Stomach (tissue), 19 donors: ENCODE measurements at places on chromosomes 1 and 21.

DNA sequence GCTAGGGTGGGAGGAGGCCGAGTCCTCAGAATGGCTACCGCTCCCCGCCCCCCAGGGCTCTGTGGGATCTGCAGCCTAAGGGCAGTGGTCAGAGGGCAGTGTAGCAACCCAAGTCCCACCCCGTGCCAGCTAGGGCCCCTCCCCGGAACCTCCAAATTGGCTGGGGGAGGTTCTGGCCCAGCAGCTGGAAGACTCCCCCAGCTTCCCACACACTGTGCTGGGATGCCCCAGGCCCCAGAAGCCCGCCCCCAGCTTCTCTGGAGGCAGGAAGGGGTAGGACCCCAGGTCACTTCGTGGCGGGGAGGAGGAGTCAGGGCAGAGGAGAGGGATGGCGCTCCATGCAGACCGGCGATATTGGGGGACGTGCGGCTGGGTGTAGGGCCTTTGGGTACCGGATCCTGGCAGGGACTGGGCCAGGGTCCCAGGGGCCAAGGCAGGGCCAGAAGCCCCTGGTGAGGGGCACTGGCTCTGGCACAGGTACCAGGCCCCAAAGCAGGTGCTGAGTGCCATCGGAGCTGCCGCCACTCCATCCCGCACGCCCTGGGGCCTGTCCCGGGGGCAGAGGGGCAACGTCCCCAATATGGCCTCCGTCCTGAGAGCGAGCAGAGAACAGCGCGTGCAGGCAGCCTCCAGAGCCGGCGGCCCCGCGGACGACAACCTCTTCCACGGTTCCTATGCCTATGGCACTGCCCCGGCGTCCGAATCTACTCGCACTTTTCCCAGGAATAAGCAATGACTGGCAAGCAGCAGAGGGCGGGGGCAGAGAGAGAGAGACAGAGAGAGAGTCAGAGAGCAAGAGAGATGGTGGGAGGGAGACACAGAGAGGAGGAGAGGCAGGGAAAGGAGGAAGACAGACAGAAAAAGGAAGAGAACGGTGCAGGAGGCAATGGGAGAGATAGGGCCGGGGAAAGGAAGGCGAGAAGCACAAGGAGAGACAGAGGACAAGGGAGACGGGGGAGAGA lies 65.7 kb downstream of the RAP1GAP start:
- H3K36me3 ChIP-seq = peaks cover 25% of the 10 kb centered on the region
- no peaks in the 10 kb centered on the region for H3K4me1 ChIP-seq
- DNase-seq = no peak
- no peak overlapping the region for H3K27ac ChIP-seq

DNA sequence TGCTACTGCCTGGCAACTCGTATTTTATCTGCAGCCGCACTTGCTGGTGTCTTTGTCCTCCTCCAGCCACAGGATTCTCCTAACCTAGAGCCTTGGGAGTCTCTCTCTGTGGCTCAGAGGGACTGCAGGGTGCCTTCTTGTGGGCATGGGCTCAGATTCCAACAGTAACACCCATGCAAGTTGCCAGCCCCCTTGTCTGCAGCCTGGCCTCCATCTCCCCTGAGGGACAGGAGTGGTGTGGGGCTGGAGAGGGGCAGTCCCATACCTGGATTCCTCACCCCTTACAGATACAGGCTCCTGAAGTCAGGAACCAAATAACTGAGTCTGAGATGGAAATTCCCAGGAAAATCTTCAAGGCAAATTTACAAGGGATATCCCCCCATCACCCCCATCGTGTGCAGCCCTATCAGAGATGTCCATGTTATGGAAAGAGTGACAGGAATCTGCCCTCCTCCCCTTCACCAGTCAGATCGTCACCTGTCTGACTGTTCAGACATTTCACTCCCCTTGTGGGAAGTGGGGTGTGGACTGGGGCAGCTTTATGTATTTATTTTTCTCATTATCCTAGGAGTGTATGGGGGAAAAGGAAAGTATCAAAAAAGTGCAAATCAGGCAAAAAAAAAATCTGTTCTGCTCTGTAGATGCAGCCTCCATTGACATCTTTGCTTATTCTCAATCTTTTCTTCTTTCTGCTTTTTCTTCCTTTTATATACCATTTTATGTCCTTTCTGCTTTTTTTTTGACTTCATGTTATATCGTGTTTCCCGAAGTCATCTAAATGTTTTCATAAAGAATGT lies 70.8 kb downstream of the MAN1C1 start:
- peak overlapping the region; percentile 77 for H3K27ac ChIP-seq
- H3K27me3 ChIP-seq = no peaks in the 10 kb centered on the region
- H3K4me3 ChIP-seq = no peak overlapping the region
- H3K36me3 ChIP-seq = no peaks in the 10 kb centered on the region
- H3K4me1 ChIP-seq = peaks cover 30% of the 10 kb centered on the region
- DNase-seq = no peak

- H3K36me3 ChIP-seq = peaks cover 49% of the 10 kb centered on the region
- peaks cover 79% of the 10 kb centered on the region for H3K4me1 ChIP-seq
- no peak overlapping the region for H3K4me3 ChIP-seq
- no peaks in the 10 kb centered on the region for H3K27me3 ChIP-seq
Observed at GRCh38 chr1:27418326-27419185, 26.1 kb downstream of the GPR3 start.

GRCh38 chr1:72186733-72187307 lies 95.5 kb downstream of the NEGR1 start:
- no peak overlapping the region for H3K4me3 ChIP-seq
- no peak for DNase-seq
- H3K36me3 ChIP-seq = no peaks in the 10 kb centered on the region
- H3K27me3 ChIP-seq = no peaks in the 10 kb centered on the region

GRCh38 chr1:109521002-109521951 lies 11.8 kb upstream of the AMIGO1 start:
- H3K36me3 ChIP-seq = no peaks in the 10 kb centered on the region
- no peak overlapping the region for H3K4me3 ChIP-seq
- H3K27me3 ChIP-seq = no peaks in the 10 kb centered on the region
- DNase-seq = peak; percentile 44
- H3K27ac ChIP-seq = no peak overlapping the region
- H3K4me1 ChIP-seq = no peaks in the 10 kb centered on the region

- no peaks in the 10 kb centered on the region for H3K4me1 ChIP-seq
- H3K4me3 ChIP-seq = no peak overlapping the region
- H3K36me3 ChIP-seq = no peaks in the 10 kb centered on the region
Observed at GRCh38 chr1:43221797-43222196, 48.0 kb upstream of the TMEM125 start.

- H3K27me3 ChIP-seq = no peaks in the 10 kb centered on the region
- no peaks in the 10 kb centered on the region for H3K4me1 ChIP-seq
- no peak for DNase-seq
Observed at GRCh38 chr1:24955161-24955560, 25.1 kb upstream of the RUNX3 start.

- H3K4me1 ChIP-seq = no peaks in the 10 kb centered on the region
- H3K4me3 ChIP-seq = no peak overlapping the region
- H3K36me3 ChIP-seq = peaks cover 8% of the 10 kb centered on the region
- no peak for DNase-seq
Observed at GRCh38 chr1:205985330-205986005, 17.7 kb downstream of the RAB7B start.

DNA sequence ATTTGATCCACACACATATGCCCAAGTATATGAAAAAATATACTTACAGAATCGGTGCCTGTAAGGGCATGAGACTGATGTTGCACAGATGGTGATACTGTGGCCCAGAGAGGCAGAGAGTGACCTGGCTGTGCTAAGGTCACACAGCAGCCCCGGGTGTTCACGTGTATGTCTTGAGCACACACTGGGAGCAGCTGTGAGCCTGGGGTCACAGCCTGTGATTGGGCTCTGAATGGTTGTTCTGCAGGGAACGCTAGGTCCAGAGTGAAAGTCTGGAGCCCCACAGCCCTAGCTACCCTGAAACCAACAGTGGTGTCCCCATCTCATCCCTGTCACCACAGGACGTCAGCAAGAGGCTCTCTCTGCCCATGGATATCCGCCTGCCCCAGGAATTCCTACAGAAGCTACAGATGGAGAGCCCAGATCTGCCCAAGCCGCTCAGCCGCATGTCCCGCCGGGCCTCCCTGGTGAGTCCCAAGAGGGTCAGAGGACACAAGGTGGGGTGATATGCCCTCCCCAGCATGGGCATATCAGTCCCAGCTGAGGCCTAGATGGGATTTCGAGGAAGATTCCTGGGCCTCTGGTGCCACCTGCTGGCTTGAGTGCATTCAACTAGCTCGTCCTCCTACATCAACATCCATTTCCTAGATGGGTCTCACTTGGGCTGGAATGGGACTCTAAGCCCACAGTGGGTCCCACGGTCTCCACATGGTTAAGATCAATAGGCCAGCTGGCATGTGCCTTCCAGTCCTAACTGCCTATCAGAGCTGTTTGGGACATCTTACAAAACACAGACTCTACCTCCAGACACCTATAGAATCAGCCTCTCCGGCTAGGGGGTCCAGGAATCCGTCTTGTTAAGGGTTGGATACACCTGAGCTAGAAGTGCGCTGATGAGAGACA lies 19.7 kb downstream of the CDK18 start:
- no peak overlapping the region for H3K4me3 ChIP-seq
- peaks cover 14% of the 10 kb centered on the region for H3K36me3 ChIP-seq
- DNase-seq = peak; percentile 80
- H3K27ac ChIP-seq = no peak overlapping the region

DNA sequence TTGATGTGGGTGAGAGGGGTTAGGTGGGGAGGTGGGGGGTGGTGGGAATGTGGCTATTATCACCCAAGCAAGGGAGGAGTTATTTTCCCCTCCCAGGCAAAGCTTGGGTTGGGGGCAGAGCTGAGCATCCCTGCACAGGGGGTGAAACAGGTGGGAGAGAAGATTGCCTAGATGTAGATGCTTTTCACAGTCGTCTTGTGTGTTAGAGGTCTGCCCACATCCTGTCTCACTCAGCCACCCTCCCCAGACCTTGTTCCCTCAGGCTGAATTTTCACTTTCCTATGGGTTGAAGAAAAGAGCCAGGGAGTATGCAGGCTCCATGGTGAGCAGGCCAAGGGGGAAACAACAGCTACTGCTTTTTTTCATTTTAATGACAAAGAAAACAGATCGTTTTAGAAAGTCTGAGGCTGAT lies 223.5 kb downstream of the KIF26B start:
- no peak for DNase-seq
- H3K4me3 ChIP-seq = no peak overlapping the region
- no peak overlapping the region for H3K27ac ChIP-seq
- no peaks in the 10 kb centered on the region for H3K36me3 ChIP-seq
- H3K4me1 ChIP-seq = no peaks in the 10 kb centered on the region

DNA sequence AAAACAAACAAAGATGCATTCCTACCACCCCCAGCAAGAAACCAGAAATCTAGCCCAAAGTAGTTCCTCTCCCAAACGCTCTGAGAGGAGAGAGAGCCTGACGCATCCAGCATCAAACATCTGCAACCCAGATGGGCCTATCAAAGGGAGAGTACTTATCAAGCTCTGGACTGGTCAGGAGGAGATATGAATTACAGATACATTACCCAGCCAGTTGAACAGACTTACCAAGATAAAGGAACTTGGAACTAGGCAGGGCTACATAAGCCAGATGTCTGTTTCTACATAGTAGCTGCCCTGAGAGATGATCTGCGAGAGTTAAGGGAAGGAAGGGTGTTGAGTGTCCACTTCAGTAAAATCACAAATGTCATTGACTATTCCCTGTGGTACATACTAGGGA lies 138.4 kb downstream of the PAPPA2 start:
- no peaks in the 10 kb centered on the region for H3K4me1 ChIP-seq
- no peak overlapping the region for H3K4me3 ChIP-seq
- no peak overlapping the region for H3K27ac ChIP-seq
- no peak for DNase-seq
- no peaks in the 10 kb centered on the region for H3K36me3 ChIP-seq
- no peaks in the 10 kb centered on the region for H3K27me3 ChIP-seq

DNA sequence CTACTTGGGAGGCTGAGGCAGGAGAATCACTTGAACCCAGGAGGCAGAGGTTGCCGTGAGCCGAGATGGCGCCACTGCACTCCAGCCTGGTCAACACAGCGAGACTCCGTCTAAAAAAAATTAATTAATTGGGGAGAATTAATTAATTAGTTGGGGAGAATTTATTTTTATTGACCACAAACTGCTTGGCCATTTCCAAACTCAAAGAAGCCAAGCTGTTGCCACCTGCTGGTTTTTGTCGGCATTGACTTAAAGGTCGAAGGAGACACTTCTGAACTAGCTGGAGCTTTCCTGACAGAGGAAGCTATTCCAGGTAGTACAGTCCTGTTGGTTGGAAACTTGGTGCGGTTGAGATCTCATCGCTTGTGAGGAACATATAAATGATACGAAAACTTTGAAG lies 13.1 kb downstream of the MAP1LC3C start:
- no peaks in the 10 kb centered on the region for H3K27me3 ChIP-seq
- H3K36me3 ChIP-seq = no peaks in the 10 kb centered on the region
- no peak overlapping the region for H3K27ac ChIP-seq
- DNase-seq = peak; percentile 50
- no peaks in the 10 kb centered on the region for H3K4me1 ChIP-seq

DNA sequence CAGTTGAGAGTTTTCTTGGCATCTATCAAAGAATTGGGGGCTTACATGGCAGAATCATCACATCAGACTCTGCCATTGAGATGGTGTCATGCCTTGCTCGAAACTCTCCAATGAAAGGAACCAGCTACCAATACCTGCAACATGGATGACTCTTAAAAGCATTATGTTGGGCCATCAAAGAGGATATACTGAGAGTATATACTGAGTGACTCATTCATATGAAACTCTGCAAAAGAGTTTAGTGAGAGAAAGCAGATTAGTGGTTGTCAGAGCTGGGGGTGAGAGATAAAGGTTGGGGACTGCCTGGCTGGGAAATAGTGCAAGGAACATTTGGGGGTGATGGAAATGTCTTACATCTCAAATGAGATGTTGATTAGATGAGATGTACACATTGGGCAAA lies 14.7 kb upstream of the HMGB4 start:
- no peaks in the 10 kb centered on the region for H3K4me1 ChIP-seq
- H3K27ac ChIP-seq = no peak overlapping the region
- no peaks in the 10 kb centered on the region for H3K36me3 ChIP-seq
- no peak for DNase-seq

GRCh38 chr1:81812712-81813111 lies 12.0 kb downstream of the ADGRL2 start:
- no peak for DNase-seq
- no peaks in the 10 kb centered on the region for H3K36me3 ChIP-seq
- H3K4me3 ChIP-seq = no peak overlapping the region
- no peak overlapping the region for H3K27ac ChIP-seq
- peaks cover 28% of the 10 kb centered on the region for H3K4me1 ChIP-seq

- no peak overlapping the region for H3K4me3 ChIP-seq
- peak; percentile 61 for DNase-seq
- peak overlapping the region; percentile 72 for H3K27ac ChIP-seq
- H3K4me1 ChIP-seq = no peaks in the 10 kb centered on the region
- H3K27me3 ChIP-seq = no peaks in the 10 kb centered on the region
Observed at GRCh38 chr1:12316331-12316730, 86.5 kb downstream of the VPS13D start.

GRCh38 chr1:41598325-41598724 lies 113.8 kb upstream of the EDN2 start:
- no peak for DNase-seq
- H3K4me3 ChIP-seq = no peak overlapping the region
- no peaks in the 10 kb centered on the region for H3K36me3 ChIP-seq
- no peaks in the 10 kb centered on the region for H3K27me3 ChIP-seq
